Left renal pelvis (tissue), 4 donors: ENCODE measurements at places on chromosomes 5 and 9. TPM values are rescaled to one million over a fixed set of nuclear protein-coding genes. Genes with fewer than 3 reads are reported as not detected.

Gene PCDHA11
- polyA plus RNA-seq, result 0.26 TPM

Gene CDX1
- polyA plus RNA-seq, result 0.66 TPM

Gene PGM5
- polyA plus RNA-seq, result 48.7 TPM

Gene PCDHA3
- 0.36 TPM for polyA plus RNA-seq

Gene GMCL2
- polyA plus RNA-seq, result 0.08 TPM

Gene LPAR1
- polyA plus RNA-seq, result 38.9 TPM

Gene GDNF
- 103 TPM for polyA plus RNA-seq

Gene FCN2
- polyA plus RNA-seq, result 0.27 TPM

Gene SCGB3A2
- polyA plus RNA-seq, result not detected

Gene RNF183
- polyA plus RNA-seq, result 6.8 TPM
